Stimulated activated CD4-positive, alpha-beta T cell treated with anti-CD3 and anti-CD28 coated beads, Interleukin-4, amount 100 ng/mL, for 24 hours (primary cell): ENCODE measurements at places on chromosomes 4 and X.

GRCh38 chrX:13659063-13659462 is 6.1 kb downstream of the TCEANC start:
- DNase-seq = no peak

DNA sequence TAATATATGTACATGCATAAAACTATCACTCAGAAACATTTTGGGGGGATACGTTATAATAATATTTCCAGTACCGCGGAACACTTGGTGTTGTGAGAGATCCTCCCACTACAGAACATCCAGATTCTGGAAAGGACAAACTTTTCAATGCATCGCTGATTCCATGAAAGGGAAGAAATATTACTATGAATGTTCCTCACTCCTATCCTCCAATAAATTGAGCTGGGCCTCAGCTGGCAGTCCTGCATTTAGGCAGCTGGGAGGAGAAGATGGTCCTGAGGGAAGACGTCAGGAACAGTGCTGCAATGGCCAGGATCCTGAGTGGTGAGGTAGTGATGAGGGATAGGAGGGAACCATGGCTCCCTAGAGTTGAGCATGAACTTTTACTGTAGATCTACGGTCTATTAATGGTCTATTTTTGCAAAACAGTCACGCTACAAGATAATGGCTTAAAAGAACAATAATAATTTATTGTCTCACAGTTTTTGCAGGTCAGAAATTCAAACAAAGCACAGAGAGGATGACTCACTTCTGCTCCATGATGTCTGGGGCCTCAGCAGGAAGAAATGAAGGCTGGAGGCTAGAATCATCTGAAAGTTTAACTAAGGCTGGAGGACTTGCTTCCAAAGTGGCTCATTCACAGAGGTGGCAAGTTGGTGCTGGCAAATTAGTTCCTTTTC is 538.1 kb downstream of the STIM2 start:
- no peak for DNase-seq

- peak; percentile 43 for DNase-seq
These were observed 195.2 kb upstream of the STK26 start for GRCh38 chrX:131827935-131828334.

- peak; percentile 57 for DNase-seq
These were observed 44.5 kb downstream of the SEPTIN11 start for GRCh38 chr4:76993787-76994641.

DNA sequence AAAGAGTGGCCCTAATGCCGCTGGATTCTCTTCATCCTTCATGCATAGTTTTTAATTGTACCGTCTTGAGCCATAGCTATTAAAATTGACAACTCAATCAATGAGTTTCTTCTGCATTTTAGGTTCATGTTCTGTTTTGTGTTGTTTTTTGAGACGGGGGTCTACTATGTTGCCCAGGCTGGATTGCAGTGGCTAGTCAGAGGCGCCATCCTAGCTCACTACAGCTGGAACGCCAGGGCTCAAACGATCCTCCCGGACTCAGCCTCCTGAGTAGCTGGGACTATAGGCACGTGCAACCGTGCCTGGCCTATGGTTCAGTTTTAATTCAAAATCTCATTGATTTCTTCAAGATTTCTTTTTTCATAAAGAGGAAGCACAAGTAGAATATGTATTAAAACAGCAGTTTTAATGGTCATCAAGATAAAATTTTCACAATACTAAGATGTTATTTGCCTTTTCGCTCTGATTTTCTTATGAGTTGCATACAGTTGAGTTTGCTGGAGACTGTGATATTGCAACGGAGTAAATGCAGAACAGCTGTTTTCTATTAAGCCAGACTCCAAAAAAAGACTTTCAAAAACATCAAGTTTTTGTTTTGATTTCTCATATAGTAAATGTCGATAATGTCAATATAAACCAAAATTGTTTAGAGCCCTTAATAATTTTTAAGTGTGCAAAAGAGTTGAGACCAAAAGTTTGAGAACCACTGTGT is 1.1 kb upstream of the STX18 start:
- DNase-seq = no peak
